SK-N-DZ (cell line): ENCODE measurements at places on chromosomes 3 and 15.

- DNase-seq = no peak
These were observed 54.7 kb downstream of the LRRC28 start for GRCh38 chr15:99305761-99306505.

- no peak for DNase-seq
These were observed 53.7 kb upstream of the CA12 start for GRCh38 chr15:63435204-63435820.

GRCh38 chr3:45852828-45853227 lies 10.9 kb upstream of the LZTFL1 start:
- DNase-seq = no peak

- DNase-seq = no peak
These were observed 316.4 kb downstream of the THSD4 start for GRCh38 chr15:71431343-71432336.
